Left colon (tissue), 2 donors: ENCODE measurements at places on chromosomes 12 and 14. TPM values are rescaled to one million over a fixed set of nuclear protein-coding genes. Genes with fewer than 3 reads are reported as not detected.
A peak's percentile ranks its signal among the peaks of the same experiment; 100 is the strongest.

C1S gene
- 109 TPM for total RNA-seq

LAG3 gene
- total RNA-seq: 0.89 TPM

- DNase-seq: peak; percentile 54
Observed at GRCh38 chr12:132600048-132601032, 10.0 kb downstream of the LRCOL1 start.

SLC25A21 gene
- total RNA-seq: 0.64 TPM

GRCh38 chr12:91973813-91974212 lies 171.8 kb downstream of the BTG1 start:
- DNase-seq: no peak

GRCh38 chr14:102898298-102898697 lies 24.2 kb upstream of the AMN start:
- DNase-seq: no peak

- no peak for DNase-seq
Observed at GRCh38 chr12:120462099-120462640, 7.4 kb downstream of the SRSF9 start.

LPAR5 gene
- 26.7 TPM for total RNA-seq

DNA sequence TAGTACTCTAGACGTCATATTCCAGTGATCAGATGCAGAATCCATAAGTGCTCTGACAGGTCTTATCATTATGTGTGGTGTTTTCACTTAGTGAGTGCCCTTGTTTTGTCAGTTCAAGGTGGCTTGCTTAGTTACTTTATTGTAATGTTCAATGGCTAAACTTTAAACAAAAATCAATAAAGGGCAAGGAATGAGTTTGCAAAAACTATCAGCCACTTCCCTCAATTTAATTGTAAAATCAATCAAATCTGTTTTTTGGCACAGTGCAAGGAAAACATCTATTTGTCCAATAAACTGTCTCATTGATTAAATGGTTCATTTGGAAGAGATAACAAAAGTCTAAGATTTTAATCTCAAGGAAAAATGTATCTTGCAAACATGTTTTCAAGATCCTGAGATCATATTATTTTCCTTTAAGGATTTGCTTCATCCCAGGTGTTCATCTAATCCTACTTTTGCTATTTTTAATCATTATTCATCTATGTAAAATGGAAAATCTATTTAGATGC lies 59.6 kb upstream of the EEA1 start:
- no peak for DNase-seq

DNA sequence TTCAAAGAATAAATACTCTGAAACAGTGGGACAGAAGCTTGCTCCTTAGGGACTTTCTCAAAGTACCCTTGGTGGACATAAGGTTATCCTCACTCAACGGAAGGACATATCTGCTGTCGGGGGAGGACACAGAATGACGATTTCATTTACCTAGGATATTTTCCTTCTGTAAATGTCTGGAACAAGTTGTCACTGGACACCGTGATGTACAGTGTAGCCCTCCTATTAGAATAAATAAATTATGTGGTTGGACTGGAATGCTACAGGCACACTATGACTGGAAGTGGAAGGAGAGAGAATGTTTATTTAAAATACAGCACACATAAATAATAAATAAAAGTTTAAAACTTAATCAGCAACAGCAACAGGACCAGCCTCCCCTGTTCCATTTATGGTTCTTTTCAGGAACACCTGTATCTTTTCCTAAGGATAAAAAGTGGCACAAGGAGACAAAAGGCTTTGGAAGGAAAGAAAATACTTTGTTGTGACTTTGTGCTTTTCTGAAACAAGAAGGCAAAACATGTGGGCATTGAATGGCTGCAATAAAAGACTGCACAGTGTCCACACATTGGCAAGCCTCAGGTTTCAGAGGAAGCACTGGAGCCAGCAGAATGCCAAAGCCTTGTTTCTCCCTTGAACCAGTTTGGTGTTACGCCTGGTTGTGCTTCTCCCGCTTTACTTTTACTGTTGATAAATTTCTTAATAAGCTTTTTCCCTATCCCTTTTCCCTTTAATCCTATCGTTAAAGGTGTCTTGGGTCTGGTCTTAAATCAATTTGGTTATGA lies 36.8 kb downstream of the FGD4 start:
- no peak for DNase-seq

ANG gene
- 50.4 TPM for total RNA-seq

DNA sequence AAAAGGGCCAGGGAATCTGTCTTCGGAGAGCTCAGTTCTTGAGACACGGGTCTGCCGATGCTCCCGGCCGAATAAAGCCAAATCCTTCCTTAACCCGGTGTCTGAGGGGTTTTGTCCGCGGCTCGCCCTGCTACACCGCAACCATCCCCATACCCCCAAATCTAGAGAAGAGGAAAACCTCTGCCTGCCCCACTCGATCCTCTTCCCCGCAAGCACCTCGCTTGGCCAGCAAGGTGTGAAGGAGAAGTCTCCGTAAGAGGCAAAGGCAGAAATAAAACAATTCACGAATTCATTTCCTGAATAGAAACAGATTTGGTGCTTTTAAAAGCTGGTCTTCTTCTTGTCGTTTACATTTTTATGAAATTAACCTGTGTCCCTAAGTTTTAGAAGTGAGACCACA lies 67.3 kb upstream of the GALNT9 start:
- no peak for DNase-seq

DNA sequence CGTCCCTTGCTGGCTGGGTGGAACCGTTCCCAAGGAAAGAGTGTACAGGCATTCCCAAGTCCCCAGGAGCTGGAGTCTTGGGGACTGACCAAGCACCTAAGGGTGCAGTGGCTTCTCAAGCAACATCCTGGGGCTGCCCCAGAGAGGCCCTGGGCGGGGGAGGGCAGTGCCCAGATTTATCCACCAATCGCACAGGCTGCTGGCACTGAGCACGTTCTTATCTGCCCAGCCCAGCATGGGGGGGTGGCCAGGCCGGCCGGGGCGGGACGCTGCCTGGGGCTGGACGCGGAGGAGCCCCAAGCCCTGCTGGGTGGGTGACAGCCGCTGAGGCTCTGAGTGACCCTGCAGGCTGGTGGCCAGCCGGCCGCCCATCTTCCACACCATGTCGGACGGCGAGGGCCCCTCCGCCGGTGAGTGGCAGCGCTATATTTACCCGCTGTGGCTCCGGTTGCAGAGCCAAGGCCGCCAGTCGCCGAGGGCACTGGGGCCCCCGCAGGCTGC lies 53.4 kb downstream of the CYP46A1 start:
- peak; percentile 50 for DNase-seq

DNA sequence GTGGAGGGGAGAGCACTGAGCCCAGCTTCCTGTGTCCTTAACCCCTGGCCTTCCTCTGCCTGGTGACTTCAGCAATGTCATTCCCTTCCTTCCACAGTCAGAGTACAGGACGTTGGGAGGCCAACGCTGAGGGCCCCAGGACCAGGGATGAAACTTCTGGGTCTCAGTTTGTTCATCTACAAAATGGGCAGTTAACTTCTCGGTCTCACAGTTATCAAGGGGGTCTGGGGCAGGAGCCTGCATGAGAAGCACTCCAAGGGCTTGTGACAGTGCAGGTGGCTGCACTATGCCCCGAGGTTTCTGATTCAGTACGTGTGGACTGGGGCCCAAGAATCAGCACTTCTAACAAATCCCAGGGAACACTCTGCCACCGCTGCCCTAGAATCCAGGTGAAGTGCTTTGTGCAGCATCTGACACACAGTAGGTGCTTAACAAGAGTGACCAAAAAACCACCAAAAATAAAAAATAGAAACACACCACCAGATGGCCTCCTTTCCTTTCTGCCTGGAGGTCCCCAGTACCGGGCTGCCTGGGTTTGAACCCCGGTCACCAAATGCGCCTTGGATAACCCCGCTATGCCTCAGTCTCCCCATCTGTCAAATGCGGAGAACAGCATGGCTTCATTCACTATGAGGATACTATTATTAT lies 80.4 kb downstream of the RFLNA start:
- no peak for DNase-seq

RTL1 gene
- not detected for total RNA-seq

DNA sequence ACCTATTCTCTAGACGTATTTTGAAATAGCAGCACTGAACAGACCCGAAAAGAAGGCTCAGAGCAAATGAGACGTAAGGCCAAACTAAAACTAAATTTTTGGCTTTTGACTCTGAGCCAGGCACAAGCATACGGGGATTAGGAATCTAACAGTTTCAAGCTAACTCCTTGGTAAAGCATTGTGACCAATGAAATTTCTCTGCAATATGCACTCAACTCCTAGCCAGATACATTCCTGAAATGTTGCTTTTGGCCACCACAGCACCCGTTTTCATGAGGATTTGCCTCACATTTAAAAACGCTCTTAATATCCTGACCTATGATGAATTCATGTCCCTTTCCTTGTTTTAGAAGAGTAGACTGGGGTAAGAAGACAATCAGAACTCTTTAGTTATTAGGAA lies 53.1 kb upstream of the NPFF start:
- DNase-seq: no peak

HSPA2 gene
- 52.7 TPM for total RNA-seq

- no peak for DNase-seq
Observed at GRCh38 chr12:111270774-111271173, 98.1 kb downstream of the PHETA1 start.

GRCh38 chr12:67414011-67414715 lies 145.0 kb downstream of the CAND1 start:
- DNase-seq: no peak

GRCh38 chr14:61570549-61571290 lies 124.6 kb upstream of the HIF1A start:
- DNase-seq: no peak

SCN8A gene
- total RNA-seq: 9.2 TPM

DACT1 gene
- 3.8 TPM for total RNA-seq
